ENCODE measurements at places on chromosomes 7 and 10.

- no peak for DNase-seq
Observed at GRCh38 chr7:36137258-36137657, 15.8 kb upstream of the EEPD1 start.

DNA sequence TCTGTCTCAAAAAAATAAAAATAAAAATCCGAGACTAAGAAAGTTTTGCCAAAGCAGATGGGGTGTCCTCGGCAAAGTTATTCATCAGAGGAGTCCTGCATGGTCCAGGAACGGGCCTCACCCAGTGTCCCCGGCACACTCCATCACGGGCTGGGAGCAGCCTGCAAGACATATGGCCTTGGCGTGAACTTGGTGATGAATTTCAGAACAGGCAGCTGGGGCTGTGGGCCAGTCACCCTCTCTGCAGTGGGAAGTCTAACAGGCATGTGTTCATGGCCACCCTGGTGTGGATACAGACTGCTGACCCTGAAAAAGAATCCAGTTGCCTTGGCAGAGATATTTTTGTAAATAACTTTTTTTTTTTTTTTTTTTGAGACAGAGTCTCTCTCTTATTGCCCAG lies 34.7 kb downstream of the NPTX2 start:
- DNase-seq = no peak

DNA sequence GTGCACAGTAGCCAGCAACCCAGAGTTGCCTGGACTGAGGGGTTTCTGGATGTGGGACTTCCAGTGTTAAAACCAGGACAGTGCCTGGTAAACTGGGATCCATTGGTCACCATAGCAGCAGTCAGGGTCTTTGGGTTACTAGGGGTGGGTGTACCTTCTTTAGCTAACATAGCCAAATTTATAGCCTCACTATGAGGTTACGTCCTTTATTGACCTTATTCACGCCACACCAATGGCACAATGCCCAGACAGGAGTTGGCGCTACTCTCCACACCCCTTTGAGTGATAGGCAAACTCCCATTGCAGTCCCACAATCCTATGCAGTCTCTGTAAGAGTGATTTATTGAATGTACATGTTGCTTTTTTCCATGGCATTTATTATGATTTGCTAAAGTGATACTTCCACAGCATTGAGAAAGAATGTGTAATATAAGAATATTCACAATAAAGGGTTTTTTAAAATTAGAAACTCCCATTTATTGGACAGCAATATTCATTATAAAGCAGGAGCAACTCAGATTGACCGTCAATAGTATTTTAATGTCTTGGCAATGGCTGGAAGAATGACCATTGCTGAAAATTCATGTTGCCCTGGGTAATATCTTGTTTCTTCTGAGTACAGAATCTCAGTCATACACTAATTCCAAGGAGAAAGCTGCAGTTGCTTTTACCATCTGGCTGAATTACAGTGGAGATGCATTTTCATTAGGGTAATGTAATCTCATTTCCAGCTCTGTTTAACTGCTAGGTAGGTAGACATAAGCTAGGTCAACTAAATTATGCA lies 26.1 kb downstream of the IFIT5 start:
- no peak for DNase-seq

DNA sequence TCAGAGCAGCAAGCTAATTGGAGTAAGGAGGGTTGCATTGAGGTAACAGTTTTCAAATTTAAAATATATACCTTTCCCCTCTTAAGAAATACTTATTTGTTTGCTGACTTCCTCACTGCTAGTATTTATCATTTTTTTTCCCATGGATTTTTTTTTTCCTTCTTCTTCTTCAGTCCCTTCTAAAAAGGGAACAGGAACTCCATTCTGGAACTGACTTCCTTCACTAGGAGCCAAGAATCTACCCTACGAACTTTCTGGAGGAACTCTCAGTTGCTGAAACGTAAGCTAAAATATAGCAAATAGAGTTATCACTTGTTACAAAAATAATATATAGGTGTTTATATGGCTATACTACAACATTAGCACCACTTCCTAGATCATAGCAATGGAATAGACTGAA lies 95.4 kb downstream of the HGF start:
- DNase-seq = no peak

- no peak for DNase-seq
Observed at GRCh38 chr10:90398566-90398965, 459.3 kb downstream of the HTR7 start.

DNA sequence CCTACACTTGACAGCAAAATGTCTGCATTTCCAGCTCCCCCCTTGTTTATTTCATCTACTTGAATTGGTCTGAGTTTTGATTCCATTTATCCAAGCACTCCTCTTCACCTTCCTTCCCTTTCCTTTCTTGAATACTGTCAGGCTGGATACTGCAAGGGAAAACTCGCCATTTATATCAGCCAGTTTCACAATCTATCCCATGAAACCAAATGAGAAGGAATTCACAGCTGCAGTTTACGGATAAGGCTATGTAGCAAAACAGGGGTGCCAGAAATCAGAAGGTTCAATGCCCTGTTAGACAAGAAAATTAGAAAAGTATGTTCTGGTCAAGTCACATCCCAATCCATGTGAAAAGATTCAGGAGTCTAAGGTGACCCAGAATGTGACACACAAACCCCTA lies 28.1 kb downstream of the CCDC6 start:
- no peak for DNase-seq

- peak; percentile 74 for DNase-seq
Observed at GRCh38 chr7:44979481-44980392, 922 bp upstream of the MYO1G start.

DNA sequence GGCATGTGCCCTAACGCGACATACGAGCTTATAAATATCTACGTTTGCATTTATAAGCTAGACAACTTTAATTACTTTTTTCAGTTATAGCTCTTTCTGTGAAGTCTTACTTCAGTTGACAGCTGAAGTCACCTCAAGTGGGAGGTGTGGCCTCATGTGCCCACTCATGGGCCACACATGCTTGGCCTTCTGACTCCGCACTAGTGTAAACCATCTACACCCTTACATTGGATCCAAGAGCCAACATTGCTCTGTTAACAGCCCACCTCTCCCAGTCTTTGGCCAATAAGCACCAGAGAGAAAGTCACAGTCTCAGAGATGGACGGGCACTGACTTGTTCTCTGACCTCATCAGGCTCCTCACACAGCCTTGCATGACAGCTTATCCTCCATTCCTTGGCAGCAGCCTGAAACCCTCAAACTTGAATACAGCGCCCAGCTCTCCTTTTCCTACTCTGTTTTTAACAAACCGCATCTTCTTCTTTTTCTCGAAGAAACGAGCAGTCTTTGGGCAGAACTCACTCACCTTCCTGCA lies 70.9 kb upstream of the AMPH start:
- no peak for DNase-seq

- no peak for DNase-seq
Observed at GRCh38 chr10:102511583-102512274, 8.0 kb downstream of the SUFU start.

DNA sequence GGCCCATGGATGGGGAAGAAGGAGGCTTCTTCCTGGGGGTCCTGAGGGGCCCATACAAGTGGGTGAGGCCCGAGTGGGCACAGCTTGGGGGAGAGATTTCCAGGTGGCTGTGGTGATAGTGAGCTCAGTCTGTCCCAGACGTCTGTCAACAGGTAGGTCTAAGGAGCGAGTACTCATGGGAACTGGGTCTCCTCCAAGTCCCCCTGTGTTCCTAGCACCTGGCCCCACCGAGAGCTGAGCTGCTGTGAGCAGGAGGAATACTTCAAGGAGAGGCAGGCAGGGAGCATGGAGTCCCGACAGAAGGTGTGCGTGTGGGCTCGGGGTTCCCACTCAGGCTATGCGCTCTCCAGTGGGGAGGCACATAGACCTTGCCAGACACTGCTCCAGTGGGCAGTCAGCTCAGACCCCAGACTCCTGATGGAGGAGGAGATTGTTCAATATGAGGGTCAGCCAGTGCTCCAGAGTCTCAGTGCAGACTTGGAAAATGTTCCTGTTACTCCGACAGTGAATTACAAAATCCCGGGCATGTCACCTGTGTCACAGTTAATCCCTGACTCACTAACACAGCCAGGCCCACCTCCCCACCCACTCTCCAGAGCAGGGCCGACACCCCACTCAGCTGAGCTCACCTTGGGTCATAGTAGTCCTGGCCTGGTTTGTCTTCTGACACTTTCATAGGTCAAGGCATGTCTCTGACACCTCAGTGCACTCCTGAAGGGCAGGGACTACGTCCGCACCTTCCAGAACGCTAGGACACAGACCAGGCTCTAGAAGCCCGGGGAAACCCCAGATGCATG lies 28.2 kb upstream of the C10orf53 start:
- no peak for DNase-seq

Measured in activated CD8-positive, alpha-beta memory T cell treated with anti-CD3 and anti-CD28 coated beads for 24 hours (primary cell).